ENCODE measurements at places on chromosomes 7 and 10. TPM values are rescaled to one million over a fixed set of nuclear protein-coding genes. Genes with fewer than 3 reads are reported as not detected.

Gene FAM131B
- total RNA-seq, result not detected

Gene POMZP3
- total RNA-seq, result 7.9 TPM

Gene ZNF117
- 11.2 TPM for total RNA-seq

Gene LRIT1
- total RNA-seq, result not detected

Gene ZNF853
- 3.6 TPM for total RNA-seq

Gene PTER
- total RNA-seq, result 6.3 TPM

Gene CYP26C1
- total RNA-seq, result 0.52 TPM

Gene HTR7
- total RNA-seq, result not detected

Gene GBX1
- total RNA-seq, result not detected

Gene PRF1
- 6.3 TPM for total RNA-seq

Gene ITIH5
- 8.6 TPM for total RNA-seq

Data from body of pancreas (tissue), 4 donors.